Activated naive CD4-positive, alpha-beta T cell treated with Interleukin-2 at 50 U/mL for 16 hours (primary cell): ENCODE measurements at places on chromosomes 13 and 19.

GRCh38 chr13:30696278-30697176 lies 38.8 kb upstream of the ALOX5AP start:
- DNase-seq, result no peak

DNA sequence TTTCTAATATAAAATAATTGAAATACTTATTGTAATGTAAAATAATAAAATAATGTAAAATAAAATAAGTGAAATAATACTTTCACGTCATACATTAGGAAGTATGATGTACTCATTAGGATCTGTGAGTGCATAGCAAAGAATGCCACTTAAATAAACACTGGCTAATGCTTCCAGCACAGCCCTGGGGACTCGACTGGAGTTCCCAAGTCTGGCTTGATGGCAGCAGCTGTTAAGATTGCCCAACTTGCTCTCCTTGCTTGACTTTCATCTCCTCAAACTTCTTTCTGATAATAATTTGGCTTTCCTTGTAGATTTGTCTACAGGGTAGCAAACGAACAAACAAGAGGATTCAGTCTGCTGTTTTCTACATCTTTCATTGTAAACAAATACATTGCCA lies 191.9 kb downstream of the COG6 start:
- DNase-seq, result no peak

- DNase-seq, result no peak
These were observed 39.2 kb downstream of the KCNC3 start for GRCh38 chr19:50290011-50290410.

DNA sequence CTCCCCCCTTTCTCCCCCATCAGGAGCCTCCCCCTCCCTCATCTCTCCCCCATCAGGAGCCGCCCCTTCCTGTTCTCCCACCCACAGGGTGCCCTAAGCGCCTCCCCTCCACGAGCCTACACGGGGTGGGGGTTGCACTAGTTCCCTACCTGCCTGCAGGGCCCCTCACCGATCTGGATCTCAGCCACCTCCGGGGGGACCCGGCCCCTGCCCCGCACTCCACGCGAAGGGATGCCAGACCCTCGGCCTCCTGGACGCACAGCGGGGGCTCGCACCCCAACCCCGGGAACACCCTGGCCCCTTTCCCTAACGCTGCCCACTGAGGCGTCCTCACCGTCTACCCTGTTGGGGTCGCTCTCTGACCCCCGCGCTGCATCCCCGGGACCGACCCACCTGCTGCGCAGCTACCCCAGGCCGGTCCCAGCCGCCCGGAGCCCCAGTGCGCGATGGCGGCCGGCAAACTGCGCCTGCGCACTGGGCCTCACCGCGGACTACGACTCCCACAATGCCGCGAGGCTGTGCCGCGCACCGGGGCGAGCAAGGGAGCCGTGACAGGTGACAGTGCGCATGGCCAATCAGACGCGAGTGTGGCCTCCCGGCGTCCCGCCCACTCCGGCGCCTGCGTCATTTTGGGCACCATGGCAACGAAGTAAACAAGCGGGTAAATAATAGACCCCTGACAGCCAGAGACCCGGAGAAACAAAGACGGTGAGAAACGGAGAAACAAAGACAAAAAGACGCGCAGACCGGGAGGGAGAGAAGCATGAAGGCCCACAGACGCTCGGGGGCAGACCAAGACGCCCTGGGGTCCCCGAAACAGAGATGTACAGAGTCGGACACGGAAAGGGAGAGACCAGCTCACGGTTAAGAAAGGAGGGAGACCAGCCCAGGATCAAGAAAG lies at the start of gene ZSCAN18:
Gene ZSCAN18, minus strand, starts transcription at position 451 of the 901 bp plus-strand sequence. CDS start 7,964 bp downstream, outside the sequence.
- peak; percentile 95 for DNase-seq

GRCh38 chr13:61170856-61171255 lies 244.8 kb downstream of the PCDH20 start:
- no peak for DNase-seq

- DNase-seq, result no peak
These were observed 498.6 kb downstream of the EFNB2 start for GRCh38 chr13:106036870-106037269.

DNA sequence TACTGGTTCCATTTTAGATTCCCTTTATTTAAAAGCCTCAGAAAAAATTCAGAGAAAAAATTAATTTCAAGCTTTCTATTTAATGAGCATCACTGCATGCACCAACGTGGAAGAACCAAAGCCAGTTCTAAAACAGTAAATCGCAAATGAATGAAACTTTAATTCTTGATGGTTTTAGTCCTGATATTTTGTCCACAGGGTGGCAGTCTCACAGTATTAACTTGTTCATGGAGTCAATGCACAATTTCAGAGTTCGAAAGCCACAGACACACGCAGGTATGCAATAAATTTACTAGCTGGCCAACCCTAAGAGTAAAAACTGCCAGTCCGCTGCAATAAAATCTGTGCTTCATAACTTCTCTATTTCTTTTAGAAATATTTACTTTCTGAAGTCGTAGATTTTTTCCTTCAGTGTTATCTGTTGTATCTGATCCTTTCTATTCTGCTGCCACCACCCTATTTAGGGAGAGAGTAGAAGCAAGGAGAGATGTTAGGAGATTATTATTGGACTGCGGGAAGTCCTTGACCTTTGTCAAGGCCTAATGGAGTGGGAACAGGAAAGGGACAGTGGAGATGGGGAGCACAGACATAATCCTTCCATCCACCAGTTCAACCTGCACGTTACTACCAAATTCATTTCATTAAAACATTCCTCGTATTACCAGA lies 7.0 kb upstream of the WBP4 start:
- peak; percentile 12 for DNase-seq

- DNase-seq, result peak; percentile 53
These were observed 7.8 kb downstream of the ANKLE1 start for GRCh38 chr19:17289489-17289888.

DNA sequence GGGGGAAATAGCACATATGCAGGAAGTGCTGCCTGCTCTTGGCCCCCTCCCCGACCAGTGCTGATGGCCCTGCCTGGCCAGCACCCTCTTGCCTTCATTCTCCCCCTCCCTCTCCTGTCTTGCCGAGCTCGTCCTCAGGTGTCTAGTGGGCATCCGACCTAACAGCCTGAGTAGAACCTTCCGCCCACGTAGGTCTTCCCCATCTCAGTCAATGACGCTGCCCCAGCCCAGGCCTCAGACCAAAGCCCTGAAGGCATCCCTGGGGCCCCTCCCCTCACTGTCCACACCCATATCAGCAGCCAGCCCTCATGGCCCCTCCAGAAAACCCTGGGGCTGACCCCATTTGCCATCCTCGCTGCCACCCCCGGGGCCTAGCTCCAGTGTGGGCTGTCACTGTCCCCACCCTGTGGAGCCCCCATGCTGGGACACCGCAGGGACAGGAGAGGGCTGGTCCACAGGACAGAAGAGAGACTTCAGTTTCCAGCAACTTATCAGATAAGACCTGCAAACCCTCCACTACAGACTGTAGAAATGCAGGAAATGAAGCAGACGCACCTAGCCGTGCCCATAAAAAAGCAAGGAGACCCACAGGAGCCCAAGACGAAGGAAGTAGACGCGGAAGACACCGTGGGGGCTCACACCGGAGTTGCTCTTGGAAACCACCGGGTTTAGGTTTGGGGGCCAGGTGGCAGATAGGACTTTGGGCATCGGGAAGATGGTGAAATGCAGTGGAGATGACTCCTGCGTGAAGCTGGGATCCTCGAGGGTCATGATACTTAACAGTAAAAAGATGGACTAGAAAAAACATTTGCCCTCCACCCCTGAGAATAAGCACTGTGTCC lies 38.3 kb downstream of the AP1M1 start:
- DNase-seq, result no peak

GRCh38 chr19:24099829-24100228 lies 12.8 kb downstream of the ZNF254 start:
- no peak for DNase-seq
